ENCODE measurements at places on chromosomes 7 and 10.

GRCh38 chr7:149245744-149246143 lies 6.3 kb downstream of the ZNF212 start:
- DNase-seq, result no peak

DNA sequence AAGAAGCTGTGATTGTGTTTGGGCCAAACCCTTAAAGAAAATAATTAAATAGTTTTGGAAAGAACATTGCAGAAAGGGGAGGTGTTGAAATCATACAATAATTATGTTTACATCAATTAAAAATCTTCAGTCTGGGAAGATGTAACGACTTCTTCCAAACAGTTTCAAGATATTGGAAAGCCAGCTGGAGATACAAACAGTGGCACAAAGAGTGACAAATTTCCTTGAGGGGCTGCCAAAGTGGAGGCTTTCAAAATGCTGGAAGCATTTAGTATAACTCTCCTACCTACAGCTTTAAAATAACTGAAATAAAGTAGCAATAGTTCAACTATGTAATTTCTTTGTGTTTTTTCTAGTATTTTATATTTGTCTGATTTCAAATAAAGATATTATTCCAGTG lies 405.0 kb downstream of the DNAJB9 start:
- DNase-seq, result no peak

DNA sequence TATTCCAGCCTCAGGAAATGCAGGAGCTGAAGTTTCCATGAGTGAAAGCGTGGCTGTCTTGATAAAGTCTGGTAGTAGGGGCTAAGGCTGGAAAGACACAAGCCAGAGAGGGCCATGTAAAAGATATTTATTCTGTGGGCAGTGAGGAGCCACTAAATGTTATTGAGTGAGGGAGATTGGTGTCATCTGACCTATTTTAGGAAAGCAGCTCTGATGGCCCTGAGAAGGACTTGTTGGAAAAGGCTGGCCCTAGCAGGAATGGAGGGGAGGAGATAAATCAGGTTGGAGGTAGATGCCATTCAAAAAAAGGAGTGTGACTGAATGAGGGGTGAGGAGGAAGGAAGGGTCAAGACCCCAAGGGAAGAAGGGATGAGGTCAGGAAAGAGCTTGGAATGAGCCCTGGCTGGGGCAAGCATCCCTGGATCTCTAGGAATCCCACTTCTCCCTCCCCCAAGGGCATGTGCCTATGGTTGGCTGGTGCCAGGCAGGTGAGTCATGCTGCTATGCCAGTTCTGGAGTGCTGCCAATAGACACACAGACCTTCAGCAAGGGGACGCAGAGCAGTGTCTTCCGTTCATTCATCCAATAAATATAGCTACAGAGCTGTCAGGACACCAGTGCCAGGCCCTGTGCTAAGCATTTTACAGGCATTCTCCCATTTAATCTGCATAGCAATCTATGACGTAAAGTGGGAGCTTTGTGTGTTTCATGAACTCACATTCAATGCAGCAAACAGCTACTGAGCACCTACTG lies 2.0 kb downstream of the ANKRD2 start:
- no peak for DNase-seq

DNA sequence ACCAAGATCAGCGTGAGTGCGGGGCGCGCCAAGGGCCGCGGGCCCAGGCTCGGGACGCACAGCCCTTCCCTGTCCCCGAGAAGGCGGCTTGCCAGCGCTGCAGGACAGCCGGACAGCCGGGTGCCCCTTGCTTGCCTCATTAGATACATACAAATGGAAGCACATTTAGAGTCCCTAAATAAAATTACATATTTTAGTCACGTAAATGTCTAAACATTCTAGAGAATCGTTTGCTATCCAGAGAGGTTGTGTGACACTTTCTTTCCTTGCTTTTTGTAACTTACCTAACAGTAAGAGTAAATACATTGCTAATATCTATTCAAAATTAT lies 4.8 kb downstream of the VSTM2A start:
- DNase-seq, result no peak

DNA sequence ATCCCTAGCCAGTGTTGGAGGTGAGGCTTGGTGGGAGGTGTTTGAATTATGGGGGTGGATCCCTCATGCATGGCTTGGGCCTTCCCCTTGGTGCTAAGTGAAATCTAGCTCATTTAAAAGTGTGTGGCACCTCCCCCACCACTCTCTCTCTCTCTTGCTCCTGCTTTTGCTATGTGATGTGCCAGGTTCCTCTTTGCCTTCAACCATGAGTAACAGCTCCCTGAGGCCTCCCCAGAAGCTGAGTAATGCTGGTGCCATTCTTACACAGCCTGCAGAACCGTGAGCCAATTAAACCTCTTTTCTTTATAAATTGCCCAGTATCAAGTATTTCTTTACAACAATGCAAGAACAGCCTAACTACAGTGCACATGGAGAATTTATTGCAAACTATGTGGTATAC lies 188.8 kb upstream of the POT1 start:
- no peak for DNase-seq

DNA sequence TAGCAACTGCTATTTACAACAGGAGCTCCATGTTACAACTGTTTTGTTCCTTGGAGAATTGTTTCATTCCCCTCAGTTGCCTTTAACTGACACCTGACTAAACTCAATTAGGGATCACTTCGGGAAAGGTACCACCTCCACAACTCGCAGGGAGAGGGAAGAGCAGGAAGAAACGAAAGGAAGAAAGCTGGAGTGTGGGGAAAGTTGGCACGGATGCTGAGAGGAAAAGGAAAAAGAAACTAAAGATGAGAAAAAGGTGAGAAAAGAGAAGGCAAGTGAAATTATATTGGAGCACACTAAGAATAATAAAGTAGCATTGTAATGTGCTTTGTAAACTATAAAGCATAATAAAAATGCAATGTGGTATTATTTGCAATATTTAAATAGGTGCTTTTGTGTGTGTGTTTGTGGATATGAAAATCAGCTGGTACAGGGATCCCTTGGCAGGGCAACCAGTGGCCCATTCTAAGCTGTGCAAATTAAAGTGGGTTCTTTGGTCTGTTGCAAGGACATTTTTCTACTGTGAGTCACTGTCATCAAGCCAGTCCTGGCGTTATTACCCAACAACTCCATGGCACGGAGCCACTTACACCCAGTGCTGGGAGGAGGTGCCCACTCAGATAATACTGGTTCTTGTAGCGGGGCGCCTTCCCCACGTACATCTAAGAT lies 45.9 kb downstream of the HIPK2 start:
- DNase-seq, result no peak

- no peak for DNase-seq
These were observed at the start of gene ELN for GRCh38 chr7:74027683-74028320. ELN (plus strand) TSS chr7:74028173; CDS start chr7:74028188, 15 bp downstream.

DNA sequence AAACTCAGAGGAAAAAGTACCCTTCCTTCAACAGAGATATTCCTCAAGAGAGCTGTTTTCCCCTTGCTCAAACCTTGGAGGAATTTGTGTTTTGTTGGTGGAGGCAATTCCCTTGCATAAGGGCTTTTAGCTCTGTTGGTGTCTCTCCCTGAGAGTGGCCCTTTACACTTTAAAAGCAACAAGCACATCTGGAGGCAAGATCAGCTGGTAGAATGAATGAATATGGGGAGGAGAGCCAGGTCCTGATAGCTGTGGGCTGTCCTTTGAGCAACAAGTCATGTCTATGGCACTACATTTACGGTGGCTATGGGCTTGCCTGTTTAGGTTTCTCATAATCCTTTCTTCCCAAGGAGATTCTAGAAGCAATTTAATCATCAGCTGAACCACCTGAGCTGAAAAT lies 384.0 kb downstream of the SORCS3 start:
- no peak for DNase-seq

DNA sequence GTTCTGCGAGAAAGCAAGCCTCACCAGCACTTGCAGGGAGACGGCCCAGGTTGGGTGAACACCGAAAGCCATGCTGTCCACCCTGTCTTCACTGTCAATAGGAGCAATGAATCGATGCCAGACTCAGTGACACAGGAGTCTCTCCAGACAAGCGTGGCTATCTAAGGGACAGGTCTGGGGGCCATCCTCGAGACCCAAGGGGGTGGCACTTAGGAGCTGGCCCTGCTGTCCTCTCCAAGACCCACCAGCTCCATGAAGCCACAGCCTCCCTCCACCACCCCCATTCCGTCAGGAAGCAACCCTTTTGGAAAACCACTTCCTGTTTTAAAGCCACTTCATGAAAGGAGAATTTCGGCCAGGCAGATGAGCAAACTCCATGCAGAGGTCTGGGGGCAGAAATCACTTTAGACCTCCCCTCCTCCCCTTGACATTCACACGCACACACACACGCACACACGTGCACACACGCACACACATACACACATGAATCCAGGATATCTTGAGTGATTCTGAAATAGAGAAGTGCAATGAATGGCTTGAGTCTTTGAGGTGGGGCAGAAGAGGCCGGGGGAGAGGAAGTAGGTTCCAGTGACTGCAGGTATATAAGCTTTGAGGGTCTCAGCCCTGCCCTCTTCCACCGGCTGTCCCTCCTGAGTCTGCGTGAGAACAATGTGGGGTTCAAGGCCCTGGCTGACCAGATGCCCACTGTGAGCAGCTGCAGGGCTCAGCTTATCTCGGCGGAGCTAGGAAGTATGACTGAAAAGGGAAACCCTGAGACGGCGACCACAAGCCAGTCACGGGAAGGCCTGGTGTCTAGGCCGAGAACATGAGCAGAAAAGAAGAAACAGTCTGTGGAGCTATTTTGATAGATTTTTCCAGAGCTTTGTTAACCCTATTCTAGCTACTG lies 25.0 kb downstream of the RGS10 start:
- no peak for DNase-seq

DNA sequence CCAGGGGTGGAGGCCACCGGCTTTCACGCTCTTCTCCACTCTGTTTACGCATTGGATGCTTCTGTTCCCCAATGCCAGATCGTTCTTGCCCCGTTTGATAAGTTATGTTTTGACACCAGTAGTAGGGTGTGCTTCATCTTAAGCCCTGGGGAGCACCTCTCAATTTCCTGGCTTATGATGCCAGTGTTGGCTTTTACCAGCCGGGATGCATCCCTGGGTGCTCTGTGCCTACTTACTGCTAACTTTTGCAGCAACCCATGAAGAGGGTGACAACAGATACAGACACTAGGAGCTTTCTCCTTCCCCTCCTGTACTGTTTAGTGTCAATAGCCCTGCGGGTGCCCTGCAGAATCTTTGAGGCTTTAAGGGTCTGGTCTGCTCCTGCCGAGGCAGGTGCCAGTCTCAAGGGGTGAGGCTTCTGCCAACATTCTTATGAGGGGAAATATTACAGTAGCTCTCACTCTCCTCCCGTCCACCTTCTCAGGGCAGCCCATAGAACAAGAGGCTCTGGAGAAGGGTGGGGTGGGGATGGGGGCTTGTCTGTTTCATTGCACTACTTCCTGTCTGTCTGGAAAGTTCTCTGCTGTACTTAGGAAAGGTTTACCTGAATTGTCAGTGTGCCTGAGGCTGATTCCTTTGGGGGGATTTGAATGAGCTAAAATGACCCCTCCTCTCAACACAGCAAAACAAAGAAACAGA lies 23.3 kb downstream of the ADCY1 start:
- no peak for DNase-seq

- DNase-seq, result no peak
These were observed 208.7 kb upstream of the GLI3 start for GRCh38 chr7:42445691-42446090.

- no peak for DNase-seq
These were observed 86.5 kb downstream of the ARMH3 start for GRCh38 chr10:101969412-101969922.

GRCh38 chr10:124142960-124143359 lies 49.6 kb upstream of the CHST15 start:
- DNase-seq, result no peak

DNA sequence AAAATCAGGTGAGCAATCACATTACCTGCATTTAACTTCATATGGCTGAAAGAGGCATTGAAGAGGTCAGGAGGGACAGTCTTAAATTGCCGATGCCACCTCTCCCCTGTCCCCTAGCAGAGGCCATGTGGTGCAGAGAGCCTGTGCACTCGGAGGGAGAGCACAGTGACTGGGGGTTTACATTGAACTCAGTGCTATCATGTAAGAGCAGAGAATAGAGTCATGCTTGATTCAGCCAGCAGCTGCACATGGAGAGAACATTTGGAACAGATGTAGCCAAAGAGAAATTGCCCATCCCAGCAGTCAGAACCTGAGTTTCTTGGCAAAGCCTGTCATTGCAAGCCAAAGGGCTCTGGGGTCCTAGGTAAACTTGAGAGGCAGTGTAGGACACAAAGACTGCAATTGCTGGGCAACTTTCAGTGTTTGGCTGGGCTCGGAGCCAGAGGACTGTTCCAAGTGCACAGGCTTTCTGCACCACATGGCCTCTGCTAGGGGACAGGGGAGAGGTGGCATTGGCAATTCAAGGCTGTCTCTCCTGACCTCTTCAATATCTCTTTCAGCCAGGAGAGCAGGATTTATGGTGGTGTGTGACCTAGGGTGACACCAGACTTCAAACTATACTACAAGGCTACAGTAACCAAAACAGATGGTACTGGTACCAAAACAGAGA lies 267.1 kb downstream of the REEP3 start:
- DNase-seq, result no peak

- DNase-seq, result no peak
These were observed 72.8 kb upstream of the FAM20C start for GRCh38 chr7:119392-120163.

GRCh38 chr10:63515002-63515763 lies 6.0 kb upstream of the REEP3 start:
- DNase-seq, result no peak

DNA sequence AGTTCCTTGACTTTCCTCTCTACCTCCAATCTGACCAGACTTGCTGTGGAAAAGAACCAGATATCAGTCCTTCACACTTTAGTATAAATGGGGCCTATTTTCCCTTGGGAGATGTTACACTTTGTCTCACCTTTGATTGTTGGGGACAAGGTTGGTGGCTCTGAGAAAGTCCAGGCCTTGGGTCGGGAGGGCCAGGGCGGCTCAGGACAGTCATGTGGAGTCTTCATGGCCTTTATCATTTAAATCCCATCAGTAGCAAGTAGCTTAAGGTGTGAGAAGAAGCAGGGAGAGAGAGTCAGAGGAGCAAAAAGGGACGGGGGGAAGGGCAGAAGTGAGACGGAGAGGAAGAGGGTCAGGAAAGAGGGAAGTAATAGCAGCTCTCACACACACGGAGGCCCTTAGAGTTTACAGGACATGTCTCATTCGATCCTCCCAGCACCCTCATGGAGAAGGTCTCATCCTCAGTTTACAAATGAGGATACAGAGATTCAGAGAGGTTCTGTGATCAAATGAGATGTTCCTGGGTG lies 40.5 kb downstream of the TBATA start:
- no peak for DNase-seq

DNA sequence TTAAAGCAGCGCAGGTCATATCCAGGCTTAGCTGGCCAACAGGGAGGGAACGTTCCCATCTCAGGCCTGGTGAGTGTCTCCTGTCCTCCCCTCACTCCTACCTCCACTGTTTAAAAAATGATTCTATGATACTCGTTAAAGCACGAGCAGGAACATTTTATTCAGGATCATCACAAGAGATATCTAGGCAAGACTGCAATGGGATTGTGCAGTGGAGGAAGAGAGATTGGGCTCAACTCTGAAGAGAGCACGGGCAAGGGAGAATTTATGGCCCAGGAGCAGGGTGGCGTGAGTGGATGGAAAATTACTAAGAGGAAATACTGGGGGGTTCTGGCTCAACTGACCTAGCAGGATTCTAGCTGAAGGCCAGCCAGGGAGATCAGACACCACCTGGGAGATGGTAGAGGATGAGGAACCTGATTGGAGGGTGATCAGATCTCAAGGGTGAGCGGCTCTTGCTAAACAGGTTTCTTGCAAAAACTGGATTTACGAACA lies 9.0 kb upstream of the HSPB1 start:
- DNase-seq, result no peak
